Memory B cell (primary cell): ENCODE measurements at places on chromosomes 7 and 10.

- H3K4me1 ChIP-seq = peaks cover 21% of the 10 kb centered on the region
- no peaks in the 10 kb centered on the region for H3K27me3 ChIP-seq
- DNase-seq = no peak
- peaks cover 11% of the 10 kb centered on the region for H3K36me3 ChIP-seq
Observed at GRCh38 chr7:100687751-100688300, 6.2 kb downstream of the GIGYF1 start.

- H3K27ac ChIP-seq = no peak overlapping the region
- H3K36me3 ChIP-seq = no peaks in the 10 kb centered on the region
- DNase-seq = no peak
- peaks cover 10% of the 10 kb centered on the region for H3K27me3 ChIP-seq
Observed at GRCh38 chr7:116829493-116829892, 32.9 kb upstream of the CAPZA2 start.

- peaks cover 4% of the 10 kb centered on the region for H3K27me3 ChIP-seq
- DNase-seq = no peak
- no peak overlapping the region for H3K4me3 ChIP-seq
- H3K36me3 ChIP-seq = no peaks in the 10 kb centered on the region
- H3K27ac ChIP-seq = no peak overlapping the region
- H3K4me1 ChIP-seq = no peaks in the 10 kb centered on the region
Observed at GRCh38 chr10:85993840-85994507, 372.6 kb downstream of the GRID1 start.

- DNase-seq = no peak
- no peak overlapping the region for H3K4me3 ChIP-seq
- peaks cover 7% of the 10 kb centered on the region for H3K4me1 ChIP-seq
- H3K27ac ChIP-seq = no peak overlapping the region
- H3K36me3 ChIP-seq = no peaks in the 10 kb centered on the region
Observed at GRCh38 chr7:142385491-142386340, 127.9 kb upstream of the PRSS58 start.

- H3K27ac ChIP-seq = no peak overlapping the region
- no peaks in the 10 kb centered on the region for H3K4me1 ChIP-seq
- H3K4me3 ChIP-seq = no peak overlapping the region
Observed at GRCh38 chr10:5533098-5533731, 8.5 kb downstream of the CALML3 start.

DNA sequence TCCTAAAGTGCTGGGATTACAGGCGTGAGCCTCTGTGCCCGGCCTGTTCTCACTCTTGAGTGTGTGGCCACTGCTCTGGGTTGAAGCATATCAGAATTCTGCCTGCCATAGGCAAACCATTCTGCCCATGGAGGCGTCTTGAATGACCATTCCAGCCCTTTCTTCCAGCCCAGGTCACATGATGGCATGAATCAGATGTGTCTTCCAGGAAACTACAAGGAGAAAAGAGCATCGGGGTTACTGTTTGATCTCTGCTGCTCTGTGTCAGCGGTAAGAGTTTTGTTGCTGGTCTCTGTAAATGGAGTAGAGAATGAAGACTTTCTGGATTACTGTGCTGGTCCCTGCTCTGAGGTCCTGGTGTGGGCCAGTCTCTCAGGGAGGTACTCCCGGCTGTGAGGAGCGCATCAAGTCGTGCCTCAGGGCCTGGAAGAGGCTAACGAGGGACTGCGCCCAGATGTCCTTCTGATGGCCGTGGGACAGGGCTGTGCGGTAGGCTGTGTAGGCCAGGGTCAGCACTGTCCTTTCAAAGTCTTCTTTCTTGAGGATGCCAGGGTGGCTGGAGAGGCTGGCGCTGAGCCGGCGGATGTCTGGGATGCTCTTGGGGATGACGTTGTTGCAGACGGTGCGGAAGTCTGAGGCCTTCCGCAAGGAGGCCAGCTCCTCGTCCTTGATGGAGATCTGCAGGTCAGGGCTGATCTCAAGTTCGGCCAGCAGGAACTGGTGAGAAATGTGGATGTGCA is 5.8 kb upstream of the SLC13A4 start:
- DNase-seq = no peak
- H3K4me3 ChIP-seq = no peak overlapping the region
- no peak overlapping the region for H3K27ac ChIP-seq
- peaks cover 5% of the 10 kb centered on the region for H3K27me3 ChIP-seq

DNA sequence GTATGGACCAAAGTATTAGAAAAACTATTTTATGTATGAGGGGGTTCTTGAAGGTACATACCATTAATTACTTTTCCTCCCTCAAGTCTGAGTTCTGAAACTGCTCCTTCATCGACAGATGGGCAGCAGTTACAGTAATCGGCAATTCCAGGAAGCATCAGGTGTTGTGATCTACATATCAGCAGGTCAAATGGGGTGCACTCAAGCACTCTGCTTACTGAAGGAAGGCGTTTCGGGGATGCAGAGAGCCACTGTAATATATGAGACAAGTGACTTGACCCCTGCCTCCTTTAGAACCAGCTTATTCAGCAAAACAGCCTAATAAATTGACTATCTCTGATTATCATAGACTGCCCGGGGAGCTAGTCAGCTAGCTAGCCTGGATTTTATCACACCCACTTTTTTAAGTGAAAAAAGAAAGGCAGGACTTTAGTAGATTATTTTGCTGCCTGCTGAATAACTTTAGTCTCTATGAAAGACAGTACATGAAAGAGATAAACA is 4.2 kb downstream of the SMNDC1 start:
- H3K27ac ChIP-seq = peak overlapping the region; percentile 39
- peaks cover 18% of the 10 kb centered on the region for H3K4me1 ChIP-seq
- H3K27me3 ChIP-seq = no peaks in the 10 kb centered on the region
